Mammary epithelial cell (primary cell): ENCODE measurements at places on chromosomes 3 and 15. TPM values are rescaled to one million over a fixed set of nuclear protein-coding genes. Genes with fewer than 3 reads are reported as not detected.

GRCh38 chr15:40921949-40922607 lies 7.1 kb upstream of the DLL4 start:
- no peak for DNase-seq

TMC3 gene
- not detected in 2 replicates for total RNA-seq

GRCh38 chr3:119779731-119780383 lies 2.0 kb upstream of the NR1I2 start:
- DNase-seq, result no peak

- DNase-seq, result no peak
Measured at GRCh38 chr3:55574671-55575070, 87.6 kb upstream of the WNT5A start.

LRRIQ4 gene
- 0.17 TPM for total RNA-seq

DNA sequence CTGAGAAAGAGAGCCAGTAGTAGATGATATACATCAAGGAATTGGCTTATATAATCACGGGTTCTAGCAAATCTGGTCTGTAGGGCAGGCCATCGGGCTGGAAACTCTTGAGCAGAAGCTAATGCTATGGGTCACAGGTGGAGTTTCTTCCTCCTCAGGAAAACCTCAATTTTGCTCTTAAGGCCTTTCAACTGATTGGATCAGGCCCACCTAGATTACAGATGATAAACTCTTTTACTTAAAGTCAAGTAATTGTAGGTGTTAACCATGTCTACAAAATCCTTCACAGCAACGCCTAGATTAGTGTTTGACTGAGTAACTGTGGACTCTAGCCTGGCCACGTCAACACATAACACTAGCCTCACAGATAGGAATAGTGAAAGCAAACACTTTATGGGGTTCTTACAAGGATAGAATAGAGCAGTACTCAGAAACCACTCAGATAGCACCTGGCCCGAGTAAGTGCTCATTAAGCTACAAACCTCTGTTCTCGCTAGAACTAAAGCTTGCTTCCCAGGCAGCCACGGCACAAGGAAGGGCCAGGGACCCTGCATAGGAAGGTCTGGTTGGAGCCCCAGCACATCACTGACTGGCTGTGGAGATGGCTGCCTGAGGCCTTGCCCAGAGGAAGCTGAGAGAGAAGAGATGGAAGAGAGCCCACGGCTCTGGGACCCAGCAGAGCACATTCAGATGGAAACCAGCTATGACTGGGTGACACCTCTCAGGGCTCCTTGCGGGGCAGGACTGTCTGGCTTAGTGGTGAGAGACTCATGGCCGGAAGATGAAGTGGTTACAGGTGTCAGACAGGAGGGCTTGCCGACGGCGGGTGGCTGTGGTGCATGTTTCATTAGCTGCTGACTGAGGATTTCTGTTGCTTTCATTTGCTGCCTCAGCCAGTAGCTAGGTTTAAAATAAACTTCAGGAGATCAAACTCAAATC lies 202.5 kb upstream of the TLE3 start:
- no peak for DNase-seq

SERPINI2 gene
- not detected in 2 replicates for total RNA-seq

- DNase-seq, result no peak
Measured at GRCh38 chr3:96294143-96294542, 520.3 kb upstream of the EPHA6 start.

COL8A1 gene
- 6.7 and 11.9 TPM in 2 replicates for total RNA-seq

DNA sequence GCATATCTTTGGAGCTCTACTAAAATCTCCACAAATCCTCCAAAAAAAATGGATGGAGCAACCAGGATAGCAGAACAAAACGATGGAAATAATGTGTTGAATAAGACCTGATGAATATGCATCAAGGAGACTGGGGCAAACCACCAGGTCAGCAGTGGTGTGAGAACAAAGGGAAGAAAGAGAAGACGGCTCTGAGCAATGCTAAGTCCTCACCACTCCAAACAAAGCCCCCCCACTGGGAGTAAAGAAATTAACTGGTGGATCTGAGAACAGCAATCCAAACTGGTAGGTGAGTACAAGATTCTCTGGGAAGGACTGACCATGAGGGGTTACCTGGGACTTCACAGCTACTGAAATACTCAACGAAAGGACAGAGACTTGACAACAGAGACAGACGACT lies 977.3 kb downstream of the TBL1XR1 start:
- no peak for DNase-seq

GRCh38 chr3:36229496-36229895 lies 150.8 kb upstream of the STAC start:
- no peak for DNase-seq

DNA sequence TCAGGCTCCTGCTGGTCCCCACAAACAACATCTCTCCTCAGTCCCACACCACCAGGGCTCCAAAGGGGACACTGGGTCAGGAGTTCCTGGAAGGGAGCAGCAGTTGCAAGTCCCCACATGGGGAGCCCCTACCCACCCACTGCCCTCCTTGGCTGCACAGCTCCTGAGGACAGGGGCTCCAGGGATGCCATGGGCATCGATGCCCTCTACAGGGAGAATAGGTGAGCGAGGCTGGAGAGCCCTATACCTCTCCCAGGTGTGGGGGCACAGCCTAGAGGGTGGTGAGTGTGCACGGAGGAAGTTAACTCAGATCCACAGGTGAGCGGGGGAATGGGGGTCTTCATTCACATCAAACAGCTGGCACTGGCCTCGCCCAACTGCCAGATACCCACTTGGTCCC lies 141.2 kb upstream of the LINGO1 start:
- no peak for DNase-seq

DNA sequence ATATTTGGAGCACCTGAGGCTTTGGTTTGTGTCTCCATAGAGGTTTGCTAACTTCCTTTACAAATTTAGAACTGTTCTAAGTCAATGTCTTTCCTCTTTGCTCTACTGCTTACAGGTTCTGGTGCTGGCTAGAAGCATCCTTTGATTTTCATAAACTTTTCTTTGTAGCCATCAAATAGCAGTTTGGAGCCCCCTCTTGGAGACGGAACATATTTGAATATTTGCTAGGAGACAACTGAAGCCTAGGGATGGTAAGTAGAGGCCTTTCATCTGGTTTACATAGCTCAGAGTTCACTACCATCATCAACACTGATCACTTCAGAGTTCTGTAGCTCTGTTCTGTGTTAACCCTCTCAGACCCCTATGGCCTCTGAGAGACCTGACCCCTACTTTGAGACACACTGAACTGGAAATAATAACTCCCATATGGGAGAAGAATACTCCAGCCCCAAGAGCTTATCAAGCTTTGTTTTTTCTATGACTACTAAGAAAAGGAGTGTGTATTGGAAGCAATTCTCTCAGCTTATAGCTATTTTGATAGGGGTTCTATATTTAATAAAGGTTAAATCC lies 420.4 kb downstream of the EPHA3 start:
- DNase-seq, result no peak

SPSB4 gene
- not detected in 2 replicates for total RNA-seq

GRCh38 chr3:74988095-74988494 lies 373.6 kb upstream of the CNTN3 start:
- no peak for DNase-seq

DNA sequence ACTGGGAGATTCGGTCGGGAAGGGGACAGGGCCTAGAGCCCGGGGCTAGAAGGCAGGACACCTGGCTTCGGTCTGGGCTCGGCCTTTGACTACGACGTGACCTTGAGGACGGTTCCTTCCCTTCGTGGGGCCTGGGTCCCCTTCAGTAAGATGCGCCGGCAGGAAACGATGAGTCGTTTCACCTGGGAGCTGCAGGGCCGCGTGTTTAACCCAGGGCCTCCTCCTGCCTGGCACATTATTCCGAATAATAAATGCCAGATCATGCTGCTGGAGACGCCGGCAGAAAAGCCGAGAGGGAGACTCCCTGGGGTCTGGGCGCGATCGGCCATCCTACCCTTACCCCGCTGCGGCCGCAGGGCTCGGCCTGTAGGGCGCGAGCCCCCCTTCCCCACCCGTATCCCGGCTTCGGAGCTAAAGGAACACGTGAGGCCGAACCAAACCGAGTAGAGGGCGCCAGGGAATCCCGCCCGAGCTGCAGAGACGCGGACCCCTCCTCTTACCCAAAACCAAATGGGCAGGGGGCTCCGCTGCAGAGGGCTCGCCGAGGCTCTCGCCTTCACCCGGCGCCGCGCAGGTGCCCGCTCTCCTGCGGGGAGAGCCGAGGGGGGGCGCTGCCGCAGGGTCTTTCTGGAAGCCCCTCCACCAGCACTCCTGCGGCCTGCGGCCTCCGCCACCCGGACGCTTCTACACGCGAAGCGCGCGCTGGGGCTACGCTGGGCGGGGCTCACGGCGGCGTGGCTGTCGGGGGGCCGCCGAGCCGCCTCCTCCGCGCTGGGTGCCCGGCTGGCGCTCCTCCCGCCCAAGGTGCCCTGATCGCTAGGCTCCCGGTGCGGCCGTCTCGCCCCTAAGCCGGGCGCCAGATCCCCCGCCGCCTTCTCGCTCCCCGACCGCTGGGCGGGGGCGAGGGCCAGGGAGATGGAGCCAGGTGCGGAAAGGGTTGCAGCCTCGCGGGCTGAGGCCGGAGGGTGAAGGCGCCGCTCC lies at the start of gene BDH1:
BDH1 (minus strand) TSS at position 688 of the 981 bp plus-strand sequence. CDS start 9,525 bp downstream, outside the sequence.
- peak; percentile 36 for DNase-seq

COLQ gene
- total RNA-seq, result 0.33 TPM

- no peak for DNase-seq
Measured at GRCh38 chr15:36961956-36962355, 138.4 kb downstream of the MEIS2 start.

GRCh38 chr3:27127195-27127594 lies 242.0 kb downstream of the NEK10 start:
- no peak for DNase-seq

- DNase-seq, result no peak
Measured at GRCh38 chr3:109902549-109902948, 565.2 kb upstream of the DPPA4 start.

GRCh38 chr3:4270720-4271119 lies 32.4 kb upstream of the SETMAR start:
- DNase-seq, result no peak

PLS1 gene
- 2.4 and 6.8 TPM in 2 replicates for total RNA-seq

SHC4 gene
- total RNA-seq, result 23.8 TPM

PRSS50 gene
- total RNA-seq, result not detected in 2 replicates

DNA sequence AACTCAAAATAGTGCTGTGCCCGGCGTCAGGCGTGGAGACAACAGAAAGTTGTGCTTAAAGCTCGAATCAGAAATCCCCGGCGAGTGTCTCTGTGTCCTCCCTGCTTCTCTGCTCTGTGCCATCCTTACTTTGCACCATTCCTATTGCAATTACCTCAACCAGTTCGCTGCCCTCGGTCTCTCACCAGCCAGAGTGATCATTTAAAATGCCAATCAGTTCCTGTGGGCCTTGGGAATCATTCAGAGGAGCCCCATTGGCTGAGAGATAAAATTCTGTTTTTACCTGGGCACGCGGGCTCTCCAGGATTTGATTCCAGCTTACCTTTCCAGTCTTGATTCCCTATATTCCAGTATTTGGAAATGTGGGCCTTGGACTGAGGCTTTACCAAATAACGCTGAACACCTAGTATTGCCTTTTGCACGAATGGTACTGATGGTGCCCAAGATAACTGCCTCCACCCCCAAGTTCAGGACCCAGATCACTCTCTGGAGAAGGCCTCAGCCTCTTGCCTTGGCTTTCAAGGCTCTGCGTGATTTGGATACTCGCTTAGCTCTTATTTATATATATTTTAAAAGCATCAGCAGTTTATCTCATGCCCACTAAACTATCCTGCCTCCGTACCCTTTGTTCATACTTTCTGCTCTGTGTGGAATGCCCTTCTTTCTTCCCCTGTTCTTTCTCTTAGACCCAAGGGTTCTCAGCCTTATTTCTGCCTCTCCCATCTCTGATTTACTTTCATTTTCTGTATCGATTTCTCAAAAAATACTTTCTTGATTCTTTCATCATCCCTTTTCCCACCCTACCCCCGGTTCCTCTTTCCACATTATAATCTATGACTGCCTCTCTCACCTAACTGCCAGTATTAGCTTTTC lies 863 bp downstream of the PSMA4 start:
- peak; percentile 5 for DNase-seq

DLL4 gene
- under 0.01 TPM for total RNA-seq

GRCh38 chr3:9945358-9945757 lies 6.8 kb downstream of the PRRT3 start:
- no peak for DNase-seq

DNA sequence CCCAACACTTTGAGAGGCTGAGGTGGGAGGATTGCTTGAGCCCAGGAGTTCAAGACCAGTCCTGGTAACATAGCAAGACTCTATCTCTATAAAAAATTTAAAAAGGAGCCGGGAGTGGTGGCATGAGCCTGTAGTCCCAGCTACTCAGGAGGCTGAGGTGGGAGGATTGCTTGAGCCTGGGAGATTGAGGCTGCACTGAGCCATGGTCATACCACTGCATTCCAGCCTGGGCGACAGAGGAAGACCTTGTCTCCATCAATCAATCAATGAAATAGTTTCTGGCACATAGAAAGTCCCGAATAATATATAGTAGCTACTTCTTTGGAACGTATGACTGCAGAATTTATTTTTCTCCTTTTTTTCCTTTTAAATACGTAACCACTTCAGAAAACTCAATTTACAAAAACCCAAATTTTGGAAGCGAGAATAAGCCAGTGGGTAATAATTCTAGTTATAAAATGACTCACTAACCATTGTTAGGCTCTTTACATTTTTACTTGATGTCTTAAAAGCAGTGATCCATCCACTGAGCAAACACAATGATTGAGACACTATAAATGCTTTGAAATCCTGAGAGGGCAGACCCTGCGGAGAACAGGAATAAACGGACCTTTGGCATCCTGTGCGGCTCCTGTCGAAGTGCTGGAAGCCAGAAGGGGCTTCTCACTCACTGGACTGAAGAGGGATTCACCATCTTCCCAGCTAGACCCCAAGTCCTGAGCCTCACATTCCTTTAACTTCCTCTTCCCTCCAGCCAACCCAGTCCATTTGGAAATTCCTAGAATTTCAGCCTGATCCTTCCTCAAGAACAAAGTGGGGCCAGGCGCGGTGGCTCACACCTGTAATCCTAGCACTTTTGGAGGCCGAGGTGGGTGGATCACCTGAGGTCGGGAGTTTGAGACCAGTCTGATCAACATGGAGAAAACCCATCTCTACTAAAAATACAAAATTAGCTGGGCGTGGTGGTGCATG lies 68.4 kb upstream of the MFGE8 start:
- DNase-seq, result no peak

RPP14 gene
- 15.5 TPM for total RNA-seq

DNA sequence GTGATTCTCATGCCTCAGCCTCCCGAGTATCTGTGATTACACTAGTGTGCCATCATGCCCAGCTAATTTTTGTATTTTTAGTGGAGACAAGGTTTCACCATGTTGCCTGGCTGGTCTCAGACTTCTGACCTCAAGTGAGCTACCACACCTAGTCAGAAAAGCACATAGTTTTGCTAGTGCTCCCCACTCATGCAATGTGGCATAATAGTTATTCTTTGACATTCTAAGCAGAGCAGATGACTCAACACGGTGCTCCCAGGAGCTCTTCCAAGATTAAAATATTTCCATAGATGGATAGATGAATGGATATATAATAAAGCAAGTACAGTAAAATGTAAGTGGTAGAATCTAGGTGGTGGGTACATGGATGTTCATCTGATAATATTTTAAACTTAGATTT lies 53.1 kb upstream of the GK5 start:
- no peak for DNase-seq

HTR3E gene
- not detected for total RNA-seq

ACTC1 gene
- total RNA-seq, result not detected

GRCh38 chr15:92394309-92395097 lies 822 bp downstream of the ST8SIA2 start:
- no peak for DNase-seq
